Stimulated activated CD8-positive, alpha-beta memory T cell treated with anti-CD3 and anti-CD28 coated beads, Interleukin-15, amount 100 ng/mL, for 24 hours (primary cell): ENCODE measurements at places on chromosomes 12 and 14.
A peak's percentile ranks its signal among the peaks of the same experiment; 100 is the strongest.

GRCh38 chr12:116456330-116457082 lies 102.7 kb upstream of the MAP1LC3B2 start:
- no peak for DNase-seq

- no peak for DNase-seq
Measured at GRCh38 chr12:96026331-96026730, 9.1 kb downstream of the LTA4H start.

GRCh38 chr12:88509851-88510250 lies 70.4 kb downstream of the KITLG start:
- DNase-seq: no peak

DNA sequence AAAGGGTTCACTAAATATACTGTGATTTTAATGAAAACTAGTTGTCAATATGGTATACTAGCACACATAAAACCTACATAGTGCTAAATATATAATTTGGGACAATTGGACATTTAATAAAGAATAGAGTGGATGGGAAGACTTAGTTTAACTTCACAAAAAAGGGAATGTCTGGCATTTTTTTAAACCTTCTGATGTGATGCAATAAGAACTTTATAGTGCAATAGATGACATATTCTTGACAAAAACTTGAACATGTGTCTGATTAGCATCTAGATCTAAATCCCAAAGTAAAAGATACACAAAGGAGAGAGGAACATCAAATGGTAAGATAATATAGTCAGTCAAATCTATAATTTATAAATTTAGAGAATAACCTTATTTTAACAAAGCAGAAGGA lies 488.3 kb upstream of the SYT1 start:
- DNase-seq: no peak

- no peak for DNase-seq
Measured at GRCh38 chr12:130668286-130669204, 47.6 kb downstream of the RIMBP2 start.

GRCh38 chr14:45253070-45253753 lies at the start of gene MIS18BP1:
MIS18BP1 (minus strand) TSS chr14:45253202; CDS start chr14:45247286, 5,916 bp downstream.
- peak; percentile 81 for DNase-seq

GRCh38 chr12:92147491-92147890 lies 1.8 kb upstream of the BTG1 start:
- DNase-seq: no peak
